B cell (primary cell): ENCODE measurements at places on chromosomes 11 and 22. TPM values are rescaled to one million over a fixed set of nuclear protein-coding genes. Genes with fewer than 3 reads are reported as not detected.
A peak's percentile ranks its signal among the peaks of the same experiment; 100 is the strongest.

FZD4 gene
- 0.02 and 0.15 TPM in 2 replicates for total RNA-seq

GRCh38 chr11:1163321-1163910 is 5.7 kb downstream of the MUC5AC start:
- no peak overlapping the region for H3K4me3 ChIP-seq
- no peaks in the 10 kb centered on the region for H3K4me1 ChIP-seq
- no peaks in the 10 kb centered on the region for H3K27me3 ChIP-seq
- DNase-seq = no peak
- H3K27ac ChIP-seq = no peak overlapping the region

GRCh38 chr22:37913233-37913721 is 7.2 kb downstream of the MICALL1 start:
- H3K27me3 ChIP-seq = no peaks in the 10 kb centered on the region
- peaks cover 4% of the 10 kb centered on the region for H3K4me1 ChIP-seq
- DNase-seq = no peak
- no peak overlapping the region for H3K4me3 ChIP-seq

DNA sequence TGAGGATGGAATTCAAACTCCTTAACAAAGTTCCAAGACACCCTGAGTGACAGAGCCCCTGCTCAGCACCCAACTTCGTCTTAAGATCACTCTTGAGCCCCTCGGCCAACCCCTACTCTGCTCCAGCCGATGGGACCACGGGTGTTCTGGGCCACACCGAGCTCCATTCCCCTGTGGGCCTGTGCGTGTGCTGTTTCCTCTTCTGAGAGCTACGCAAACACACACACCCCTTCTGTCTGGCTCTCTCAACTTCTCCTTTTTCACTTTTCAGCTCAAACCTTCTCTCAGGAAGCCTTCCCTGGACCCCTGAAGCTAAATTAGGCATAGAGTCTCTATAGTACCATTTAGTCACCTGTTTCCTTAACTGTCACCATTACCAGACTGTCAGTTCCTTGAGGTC is 37.5 kb upstream of the NNMT start:
- H3K36me3 ChIP-seq = no peaks in the 10 kb centered on the region
- peak; percentile 87 for DNase-seq
- H3K27ac ChIP-seq = peak overlapping the region; percentile 89
- peaks cover 30% of the 10 kb centered on the region for H3K4me1 ChIP-seq
- H3K4me3 ChIP-seq = no peak overlapping the region

DNA sequence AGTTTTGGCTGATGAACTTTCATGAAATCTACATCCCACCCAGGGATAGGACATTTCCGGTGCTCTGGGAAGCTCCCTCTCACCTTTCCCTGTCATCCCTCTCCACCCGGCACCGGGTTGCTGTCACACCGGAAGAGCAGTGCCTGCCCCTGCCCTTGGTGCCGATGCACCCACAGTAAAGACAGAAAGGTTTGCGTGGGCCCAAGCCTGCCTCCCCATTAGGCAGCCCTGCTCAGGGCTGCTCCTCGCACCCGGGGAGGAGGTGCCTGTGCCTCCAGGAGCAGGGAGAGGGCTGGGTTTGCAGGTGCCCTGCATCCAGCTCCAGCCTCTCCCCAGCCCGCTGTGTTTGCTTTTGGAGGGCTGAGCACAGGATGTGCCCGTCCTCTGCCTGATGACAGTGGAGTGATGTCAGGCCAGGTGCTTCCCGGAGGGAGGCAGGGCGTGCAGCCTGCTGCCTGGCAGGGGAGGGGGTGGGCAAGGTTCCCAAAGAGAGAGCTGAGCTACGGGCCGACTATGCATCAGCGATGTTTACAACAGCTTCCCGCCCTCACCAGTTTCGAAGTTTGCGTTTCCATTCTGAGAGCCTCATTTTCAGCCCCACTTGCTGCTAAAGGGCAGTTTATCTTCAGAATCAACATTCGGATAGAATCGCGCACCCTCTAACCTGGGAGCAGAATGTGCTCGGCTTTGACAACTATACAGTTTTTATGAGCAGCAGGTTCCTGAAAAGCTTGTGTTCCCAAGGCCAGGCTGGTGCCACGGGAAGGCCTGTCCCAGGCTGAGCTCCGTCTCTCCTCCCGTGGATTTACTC is 83.2 kb upstream of the CLDN5 start:
- H3K4me3 ChIP-seq = no peak overlapping the region
- DNase-seq = no peak
- H3K27ac ChIP-seq = no peak overlapping the region

- no peak for DNase-seq
- no peaks in the 10 kb centered on the region for H3K27me3 ChIP-seq
- no peaks in the 10 kb centered on the region for H3K36me3 ChIP-seq
- H3K27ac ChIP-seq = no peak overlapping the region
These were observed 93.8 kb downstream of the BCR start for GRCh38 chr22:23274146-23274526.

SYT8 gene
- total RNA-seq = not detected in 2 replicates
